CD4-positive, alpha-beta T cell treated with Interleukin-1 beta for 1 hour (primary cell): ENCODE measurements at places on chromosomes 6 and 20.

GRCh38 chr6:41199552-41200246 lies 1.2 kb downstream of the TREML2 start:
- peak; percentile 24 for DNase-seq

- DNase-seq, result peak; percentile 81
Observed at GRCh38 chr6:44221291-44221960, 2.0 kb upstream of the SLC29A1 start.

GRCh38 chr6:131206463-131207251 lies 71.4 kb downstream of the AKAP7 start:
- no peak for DNase-seq

GRCh38 chr6:45278367-45278766 lies 49.8 kb upstream of the RUNX2 start:
- DNase-seq, result no peak

DNA sequence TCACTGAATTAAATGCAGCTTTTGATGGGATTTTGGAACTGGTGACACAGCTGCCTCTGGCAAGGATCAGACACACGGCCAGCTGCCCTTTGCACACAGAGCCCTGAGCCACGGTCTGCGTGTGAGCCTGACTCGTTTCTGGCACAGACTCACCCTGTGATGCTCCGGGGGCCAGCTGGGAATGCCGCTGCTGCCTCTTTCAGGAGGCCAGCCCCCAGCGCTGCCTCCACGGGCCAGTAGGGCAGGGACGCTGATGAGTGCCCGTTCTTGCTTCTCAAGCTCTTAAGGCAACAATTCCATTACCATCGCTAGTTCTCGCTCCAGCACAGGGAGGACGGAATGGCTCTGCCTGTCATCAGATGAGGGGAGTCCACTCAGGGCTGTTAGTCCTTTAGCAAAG lies 61.6 kb downstream of the IRF4 start:
- no peak for DNase-seq

- DNase-seq, result no peak
Observed at GRCh38 chr20:51420111-51420510, 122.4 kb downstream of the NFATC2 start.

DNA sequence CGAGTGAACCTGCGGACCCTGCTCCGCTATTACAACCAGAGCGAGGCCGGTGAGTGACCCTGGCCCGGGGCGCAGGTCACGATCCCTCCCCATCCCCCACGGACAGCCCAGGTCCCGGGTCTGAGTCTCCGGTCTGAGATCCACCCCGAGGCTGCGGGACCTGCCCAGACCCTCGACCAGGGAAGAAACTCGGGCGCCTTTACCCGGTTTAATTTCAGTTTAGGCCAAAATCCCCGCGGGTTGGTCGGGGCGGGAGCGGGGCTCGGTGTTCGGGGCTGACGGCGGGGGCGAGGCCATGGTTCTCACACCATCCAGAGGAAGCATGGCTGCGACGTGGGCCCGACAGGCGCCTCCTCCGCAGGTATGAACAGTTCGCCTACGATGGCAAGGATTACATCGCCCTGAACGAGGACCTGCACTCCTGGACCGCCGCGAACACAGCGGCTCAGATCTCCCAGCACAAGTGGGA lies 46.9 kb upstream of the TRIM26 start:
- peak; percentile 31 for DNase-seq

DNA sequence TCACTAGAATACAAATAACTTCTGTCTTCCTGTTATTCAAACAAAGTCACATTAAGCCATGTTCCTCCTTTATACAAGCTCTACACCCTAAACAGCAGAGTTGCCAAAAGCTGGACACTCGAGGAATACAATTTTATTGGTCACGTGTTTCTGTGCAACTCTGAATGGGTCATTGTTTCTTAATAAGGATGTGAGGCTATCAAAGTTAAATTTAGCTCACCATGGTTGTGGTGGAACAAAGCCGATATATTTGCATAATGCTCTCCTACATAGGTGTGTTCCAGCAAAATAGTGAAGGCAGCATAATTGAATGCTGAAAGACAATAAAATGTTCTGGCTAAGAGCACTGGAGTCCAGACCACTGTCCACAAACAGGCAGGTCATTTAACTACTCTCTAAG lies 36.9 kb upstream of the CD2AP start:
- no peak for DNase-seq

GRCh38 chr20:48879612-48880245 lies 41.8 kb upstream of the ARFGEF2 start:
- no peak for DNase-seq

GRCh38 chr6:90068264-90068663 lies 174.0 kb downstream of the GJA10 start:
- DNase-seq, result no peak

DNA sequence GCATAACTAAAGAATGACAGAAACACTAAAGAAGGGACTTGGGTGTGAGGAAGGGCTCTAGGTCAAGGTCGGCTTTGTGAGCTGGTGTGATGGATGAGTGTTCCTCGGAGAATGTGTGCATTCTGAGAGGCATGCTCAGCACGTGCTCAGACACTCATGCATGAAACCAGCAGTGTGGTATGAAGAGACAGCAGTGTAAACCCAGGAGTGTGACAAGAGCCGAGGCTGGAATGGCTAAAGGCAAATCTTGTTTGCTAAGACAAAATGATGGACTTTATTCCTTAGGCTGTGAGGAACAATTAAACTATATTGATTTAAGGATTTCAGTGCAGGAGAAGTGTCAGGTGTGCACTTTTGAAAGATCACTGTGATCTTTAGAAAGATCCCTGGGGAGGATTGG lies 107.4 kb upstream of the MAP7 start:
- DNase-seq, result no peak

DNA sequence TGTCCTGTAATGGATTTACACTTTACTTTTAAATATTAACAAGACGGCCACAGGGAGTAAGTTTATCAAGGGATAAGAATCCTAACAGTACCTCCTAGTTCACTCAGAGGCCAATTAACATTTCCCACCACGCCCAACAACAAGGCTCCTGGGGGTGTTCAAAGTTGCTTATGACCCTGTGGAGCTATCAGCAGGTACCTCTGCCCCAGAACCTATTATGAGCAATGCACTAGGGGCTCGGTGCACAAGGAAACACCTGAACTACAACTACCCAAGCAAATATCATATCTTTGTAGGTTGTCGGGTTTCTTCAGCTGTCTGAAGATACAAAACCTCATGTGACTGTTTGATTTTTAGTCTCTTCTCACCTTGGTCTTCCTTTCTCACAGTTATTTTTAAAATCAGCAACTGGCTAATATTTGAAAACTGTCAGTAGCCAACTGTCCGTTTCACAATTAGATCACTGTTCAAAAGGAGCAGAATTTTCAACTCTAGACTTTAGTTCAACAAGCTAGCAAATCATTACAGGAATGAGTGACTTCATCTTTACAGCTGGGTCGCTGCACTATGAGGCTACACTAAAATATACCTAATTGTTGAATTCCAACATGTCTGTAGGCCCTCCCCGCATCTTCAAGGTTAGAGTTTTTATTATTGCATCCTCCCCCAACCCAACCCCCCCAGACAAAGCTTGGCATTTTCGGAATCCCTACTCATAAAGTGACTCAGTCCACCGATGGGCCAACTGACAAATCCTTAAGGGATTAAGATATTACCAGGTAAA lies 38.1 kb downstream of the B4GALT5 start:
- no peak for DNase-seq

GRCh38 chr6:167214206-167214605 lies 56.4 kb upstream of the GPR31 start:
- no peak for DNase-seq

- DNase-seq, result no peak
Observed at GRCh38 chr6:19665613-19665909, 171.6 kb upstream of the ID4 start.

DNA sequence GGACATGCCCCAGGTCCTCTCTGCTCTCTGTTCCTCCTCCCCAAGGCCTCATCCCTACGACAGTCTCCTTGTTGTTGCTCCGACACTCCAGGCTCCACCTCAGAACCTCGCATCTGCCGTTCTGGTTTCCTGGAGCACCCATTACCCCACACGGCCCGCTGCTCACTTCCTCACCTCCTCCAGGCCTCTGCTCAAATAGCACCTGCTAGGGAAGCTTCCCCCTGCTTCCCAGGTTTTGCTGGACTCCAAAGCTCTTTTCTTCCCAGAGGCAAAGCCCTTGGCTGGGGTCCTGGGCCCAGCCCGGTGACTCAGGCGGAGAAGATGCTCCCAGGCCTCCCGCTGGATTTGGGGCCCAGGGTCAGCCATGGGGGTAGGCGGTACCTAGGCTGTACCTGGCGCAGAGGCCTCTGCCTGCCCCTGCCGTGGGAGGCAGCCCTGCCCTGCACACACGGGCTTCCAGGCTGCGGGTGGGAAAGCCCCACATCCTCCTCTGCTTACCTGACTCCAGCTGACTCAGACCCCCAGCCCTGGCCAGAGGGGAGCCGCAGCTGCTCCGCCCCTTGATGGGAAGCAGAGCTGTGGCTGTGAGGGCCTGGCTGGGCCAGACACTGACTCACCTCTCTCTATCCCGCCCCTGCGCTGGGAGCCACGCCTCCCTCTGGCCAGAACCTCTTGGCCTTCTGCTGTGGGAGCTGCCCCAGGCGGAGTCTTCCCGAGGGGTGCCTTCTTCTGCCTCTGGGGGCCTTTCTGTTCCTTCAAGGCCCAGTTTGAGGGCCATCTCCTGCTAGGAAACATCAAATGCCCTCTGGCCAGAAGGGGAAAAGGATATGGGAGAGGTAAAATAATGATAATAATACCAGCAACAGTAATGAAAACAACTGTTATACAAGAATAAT lies 130.5 kb downstream of the CEBPB start:
- DNase-seq, result peak; percentile 33

GRCh38 chr20:4299216-4299615 lies 283.9 kb upstream of the RNF24 start:
- DNase-seq, result no peak

DNA sequence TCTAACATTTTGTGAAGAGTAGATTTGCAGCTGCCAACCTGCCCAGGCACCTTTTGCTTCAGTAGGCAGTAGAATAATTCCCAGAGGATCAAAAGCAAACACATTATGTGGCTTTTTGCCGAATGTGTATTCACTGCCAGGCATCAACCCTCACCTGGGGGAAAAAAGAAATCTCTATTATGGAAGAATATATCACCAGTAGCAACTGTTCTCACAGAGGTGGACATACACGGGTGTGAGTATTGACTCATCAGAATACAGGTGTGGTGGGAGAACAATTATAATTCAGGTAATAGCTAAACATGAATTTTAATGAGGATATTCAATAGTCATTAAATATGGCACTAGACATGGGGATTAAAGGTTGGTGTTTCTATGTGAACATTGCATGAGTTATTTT lies 910.7 kb downstream of the TFAP2A start:
- no peak for DNase-seq

GRCh38 chr20:44646641-44647274 lies 4.7 kb downstream of the ADA start:
- peak; percentile 36 for DNase-seq

DNA sequence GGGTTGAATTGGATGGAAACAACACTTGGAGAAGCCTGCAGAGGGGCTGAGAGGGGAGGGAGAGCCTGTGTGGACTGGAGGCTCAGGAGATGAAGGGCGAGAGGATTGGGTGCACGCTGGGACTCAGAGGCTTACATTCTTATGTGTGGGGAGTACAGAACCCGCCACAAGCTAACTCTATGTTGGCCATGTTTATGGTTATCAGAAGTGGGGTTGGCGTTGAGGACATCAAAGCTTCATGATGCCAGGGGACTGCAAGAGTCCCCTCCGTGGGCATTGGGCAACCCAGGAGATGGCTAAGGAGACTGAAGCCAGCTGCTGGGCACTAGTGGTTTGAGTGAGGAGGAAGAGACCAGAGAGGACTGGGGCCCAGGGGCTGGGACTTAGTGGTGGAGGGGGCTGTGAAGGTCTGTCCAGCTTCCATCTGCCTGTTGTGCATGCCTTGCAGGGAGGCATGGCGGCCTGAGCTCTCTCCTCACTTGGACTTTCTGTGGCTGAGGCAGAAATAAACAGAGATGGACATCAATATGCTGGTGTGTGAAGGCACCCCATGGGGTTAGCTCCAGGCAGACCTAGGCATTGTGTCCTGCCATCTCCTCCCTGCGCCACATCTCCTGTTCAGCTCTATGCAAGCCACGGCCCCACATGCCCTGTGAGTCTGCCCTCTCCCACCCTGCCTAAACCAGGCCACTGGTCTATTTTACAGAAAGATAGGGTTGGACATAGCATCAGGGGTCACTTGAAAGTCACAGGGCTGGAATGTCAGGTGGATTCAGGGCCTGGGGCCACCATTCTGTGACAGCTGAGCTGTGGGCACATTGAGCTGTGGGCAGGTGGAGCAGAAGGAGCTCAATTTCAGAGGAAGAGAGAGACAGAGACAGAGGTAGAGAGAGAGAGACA lies 61.6 kb downstream of the PHACTR3 start:
- no peak for DNase-seq

DNA sequence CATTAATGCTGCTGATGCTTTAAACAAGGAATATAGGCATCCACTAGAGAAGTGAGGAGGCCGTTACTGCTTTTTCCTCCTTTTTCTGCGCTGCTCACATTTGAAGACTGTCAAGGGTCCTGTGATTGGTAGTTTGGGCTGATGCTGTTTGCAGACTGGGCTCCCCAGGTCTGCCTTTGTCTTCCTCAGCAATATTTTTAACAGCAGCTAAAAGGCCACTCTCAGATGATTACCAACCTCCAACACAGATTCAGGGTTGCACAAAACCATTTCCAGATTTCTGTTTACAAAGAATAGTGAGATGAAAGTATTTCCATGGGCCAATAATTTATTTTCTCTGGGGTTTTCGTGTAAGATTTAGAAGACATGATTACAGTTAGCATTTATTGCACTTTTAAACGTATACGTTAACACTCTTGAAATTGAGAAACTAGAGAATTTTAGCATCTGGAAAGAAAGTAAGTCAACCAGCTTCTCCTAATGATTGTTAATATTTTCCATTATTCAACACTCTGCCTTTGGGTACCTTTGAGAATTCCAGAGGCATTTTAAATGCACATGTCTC lies 475.3 kb upstream of the SOX4 start:
- no peak for DNase-seq

DNA sequence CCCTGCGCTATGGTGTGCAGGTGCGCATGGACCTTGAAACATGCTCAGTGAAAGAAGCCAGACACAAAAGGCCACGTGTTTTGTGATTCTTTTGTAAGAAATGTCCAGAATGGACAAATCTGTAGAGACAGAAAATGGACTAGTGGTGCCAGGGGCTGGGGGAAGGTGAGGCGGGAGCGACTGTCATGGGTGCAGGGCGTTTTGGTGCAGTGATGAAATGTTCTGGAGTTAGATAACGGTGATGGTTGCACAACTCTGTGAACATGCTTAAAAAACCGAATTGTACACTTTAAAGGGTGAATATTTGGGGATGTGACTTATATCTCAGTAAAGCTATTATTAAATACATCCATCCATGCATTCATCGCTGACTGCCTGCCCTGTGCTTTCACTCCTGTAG lies 31.7 kb upstream of the NTSR1 start:
- no peak for DNase-seq

GRCh38 chr20:24405810-24406209 lies 63.6 kb upstream of the SYNDIG1 start:
- no peak for DNase-seq

- peak; percentile 52 for DNase-seq
Observed at GRCh38 chr20:62523473-62524203, 47.8 kb upstream of the GATA5 start.

GRCh38 chr6:170221052-170221752 lies 69.7 kb downstream of the DLL1 start:
- no peak for DNase-seq
